HepG2 (cell line): ENCODE measurements at places on chromosomes 2 and 18. TPM values are rescaled to one million over a fixed set of nuclear protein-coding genes. Genes with fewer than 3 reads are reported as not detected.

DNA sequence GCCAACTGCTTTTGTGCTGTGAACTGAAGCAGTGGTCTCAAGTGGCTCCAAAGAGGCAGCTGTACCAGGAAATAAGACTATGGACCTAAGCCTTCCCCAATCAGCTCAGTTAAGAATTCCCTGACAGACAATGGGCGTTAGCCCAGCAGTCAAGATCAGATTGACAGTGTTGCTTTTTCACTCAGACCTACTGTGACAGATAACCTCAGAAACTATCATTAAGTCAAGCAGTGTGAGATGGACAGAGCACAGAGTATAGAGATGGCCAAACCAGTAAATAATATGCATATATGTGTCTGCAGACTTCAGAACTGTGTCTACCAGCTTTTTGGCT is 215.3 kb downstream of the ZFP36L2 start:
- H3K4me3 ChIP-seq: no peak overlapping the region
- H3K27ac ChIP-seq: no peak overlapping the region
- no peaks in the 10 kb centered on the region for H3K36me3 ChIP-seq
- DNase-seq: no peak
- no peaks in the 10 kb centered on the region for H3K27me3 ChIP-seq
- H3K4me1 ChIP-seq: peaks cover 56% of the 10 kb centered on the region

- no peak overlapping the region for H3K4me3 ChIP-seq
- no peaks in the 10 kb centered on the region for H3K4me1 ChIP-seq
- no peak overlapping the region for H3K27ac ChIP-seq
- no peaks in the 10 kb centered on the region for H3K27me3 ChIP-seq
Observed at GRCh38 chr2:167939514-167940345, 307.7 kb downstream of the STK39 start.

Gene CDK15
- not detected in 2 replicates for total RNA-seq

- H3K4me1 ChIP-seq: peaks cover 4% of the 10 kb centered on the region; the same call in 1 of the 2 replicates
- no peaks in the 10 kb centered on the region for H3K27me3 ChIP-seq
- H3K27ac ChIP-seq: no peak overlapping the region
- H3K36me3 ChIP-seq: peaks cover 36% of the 10 kb centered on the region
- DNase-seq: no peak
Observed at GRCh38 chr2:9408641-9409151, 14.6 kb downstream of the ITGB1BP1 start.

Gene RGPD8
- 12.8 and 18.7 TPM in 2 replicates for total RNA-seq

Gene TIMM21
- total RNA-seq: 55.6 and 62.3 TPM in 2 replicates

DNA sequence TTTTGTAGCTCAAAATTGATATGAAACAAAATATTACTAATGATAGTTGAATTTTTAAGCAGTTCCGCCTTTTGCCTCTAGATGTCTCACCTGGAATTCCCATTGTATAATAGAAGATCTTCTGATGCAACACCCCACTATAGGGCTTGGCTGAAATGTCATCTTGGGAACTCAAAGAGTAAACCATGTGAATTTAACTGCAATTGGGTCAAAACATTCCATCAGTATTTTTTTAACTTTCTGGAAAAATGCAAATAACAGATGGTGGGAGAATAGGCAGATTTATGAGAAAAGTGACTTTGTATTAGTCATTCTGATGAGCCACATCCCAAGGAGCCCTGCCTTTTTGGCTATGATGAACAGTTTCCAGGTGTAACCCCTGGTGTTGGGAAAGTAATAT is 489.9 kb downstream of the NYAP2 start:
- no peak overlapping the region for H3K4me3 ChIP-seq
- peaks cover 4% of the 10 kb centered on the region for H3K4me1 ChIP-seq
- H3K27ac ChIP-seq: no peak overlapping the region
- DNase-seq: peak; percentile 57
- no peaks in the 10 kb centered on the region for H3K36me3 ChIP-seq

Gene EVX2
- total RNA-seq: not detected in 2 replicates

GRCh38 chr2:14306268-14306861 is 326.2 kb upstream of the LRATD1 start:
- no peak overlapping the region for H3K27ac ChIP-seq
- no peaks in the 10 kb centered on the region for H3K27me3 ChIP-seq
- no peak for DNase-seq
- H3K36me3 ChIP-seq: no peaks in the 10 kb centered on the region
- H3K4me1 ChIP-seq: no peaks in the 10 kb centered on the region
- no peak overlapping the region for H3K4me3 ChIP-seq

GRCh38 chr2:217279140-217279539 is 419.3 kb upstream of the TNP1 start:
- no peak overlapping the region for H3K4me3 ChIP-seq
- H3K27ac ChIP-seq: no peak overlapping the region
- 0 out of 3 replicates have a peak, but pooled peaks cover 3% of the 10 kb centered on the region for H3K27me3 ChIP-seq
- H3K36me3 ChIP-seq: no peaks in the 10 kb centered on the region
- H3K4me1 ChIP-seq: no peaks in the 10 kb centered on the region

Gene SH3BP4
- 34.6 and 44.3 TPM in 2 replicates for total RNA-seq

DNA sequence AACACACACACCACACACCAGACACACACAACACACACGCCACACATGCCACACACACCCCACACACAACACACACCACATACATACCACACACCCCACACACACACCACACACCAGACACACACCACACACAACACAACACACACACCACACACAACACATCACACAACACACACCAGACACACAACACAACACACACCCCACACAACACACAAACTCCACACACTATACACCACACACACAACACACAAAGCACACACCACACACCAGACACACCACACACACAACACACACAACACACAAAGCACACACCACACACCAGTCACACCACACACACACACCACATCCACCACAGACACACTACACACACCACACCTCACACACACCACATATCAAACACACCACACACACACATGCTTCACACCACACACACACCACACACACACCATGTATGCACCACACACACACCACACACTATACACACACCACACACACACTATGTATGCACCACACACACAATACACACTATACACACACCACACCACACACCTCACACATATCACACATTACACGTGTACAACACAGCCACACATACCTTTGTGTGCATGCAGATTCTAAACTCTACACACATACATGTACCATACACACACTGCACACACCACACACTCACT is 72.2 kb downstream of the TMEM18 start:
- H3K27me3 ChIP-seq: peaks cover 74% of the 10 kb centered on the region
- no peaks in the 10 kb centered on the region for H3K4me1 ChIP-seq
- no peak overlapping the region for H3K27ac ChIP-seq
- H3K4me3 ChIP-seq: no peak overlapping the region

- no peaks in the 10 kb centered on the region for H3K27me3 ChIP-seq
- DNase-seq: no peak
- no peaks in the 10 kb centered on the region for H3K4me1 ChIP-seq
- no peaks in the 10 kb centered on the region for H3K36me3 ChIP-seq
- no peak overlapping the region for H3K27ac ChIP-seq
Observed at GRCh38 chr2:189147361-189147760, 32.2 kb downstream of the COL5A2 start.

Gene KCNK3
- total RNA-seq: not detected in 2 replicates

DNA sequence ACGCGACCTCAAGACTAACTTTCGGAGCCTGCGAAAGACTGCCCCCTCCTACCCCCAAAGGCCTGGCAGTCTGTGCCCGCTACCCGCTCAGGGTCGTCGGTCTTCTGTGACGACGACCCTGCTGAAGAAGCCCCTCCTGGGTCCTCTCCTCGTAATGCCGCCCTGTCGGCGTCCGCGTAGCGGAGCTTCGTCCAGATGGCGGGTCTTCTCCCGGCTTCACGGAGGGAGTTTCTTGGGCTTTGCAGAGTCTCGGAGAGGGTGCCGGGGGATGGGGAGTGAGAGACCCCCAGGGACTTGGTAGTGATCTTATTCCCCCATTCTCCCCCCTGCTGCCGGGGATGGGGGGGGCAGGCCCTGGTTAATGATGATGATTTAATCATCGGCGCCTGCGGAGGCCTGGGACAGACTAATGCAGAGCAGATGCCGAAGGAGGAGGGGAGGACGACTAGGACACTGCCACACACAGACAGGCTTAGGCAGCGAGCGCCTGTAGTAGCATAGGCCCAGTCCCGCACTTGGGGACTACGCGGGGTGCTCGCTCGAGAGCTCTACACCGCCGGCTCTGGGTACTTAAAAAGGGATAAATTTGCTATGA is 528 bp upstream of the PCGF1 start:
- H3K4me1 ChIP-seq: peaks cover 79% of the 10 kb centered on the region
- H3K4me3 ChIP-seq: peak overlapping the region; percentile 79
- DNase-seq: no peak
- H3K27ac ChIP-seq: peak overlapping the region; percentile 95

- H3K4me3 ChIP-seq: no peak overlapping the region
- H3K4me1 ChIP-seq: no peaks in the 10 kb centered on the region
- H3K27ac ChIP-seq: no peak overlapping the region
- no peaks in the 10 kb centered on the region for H3K27me3 ChIP-seq
- no peak for DNase-seq
- peaks cover 47% of the 10 kb centered on the region; the same call in 2 of the 3 replicates for H3K36me3 ChIP-seq
Observed at GRCh38 chr2:130160131-130160530, 15.2 kb upstream of the CCDC74B start.

DNA sequence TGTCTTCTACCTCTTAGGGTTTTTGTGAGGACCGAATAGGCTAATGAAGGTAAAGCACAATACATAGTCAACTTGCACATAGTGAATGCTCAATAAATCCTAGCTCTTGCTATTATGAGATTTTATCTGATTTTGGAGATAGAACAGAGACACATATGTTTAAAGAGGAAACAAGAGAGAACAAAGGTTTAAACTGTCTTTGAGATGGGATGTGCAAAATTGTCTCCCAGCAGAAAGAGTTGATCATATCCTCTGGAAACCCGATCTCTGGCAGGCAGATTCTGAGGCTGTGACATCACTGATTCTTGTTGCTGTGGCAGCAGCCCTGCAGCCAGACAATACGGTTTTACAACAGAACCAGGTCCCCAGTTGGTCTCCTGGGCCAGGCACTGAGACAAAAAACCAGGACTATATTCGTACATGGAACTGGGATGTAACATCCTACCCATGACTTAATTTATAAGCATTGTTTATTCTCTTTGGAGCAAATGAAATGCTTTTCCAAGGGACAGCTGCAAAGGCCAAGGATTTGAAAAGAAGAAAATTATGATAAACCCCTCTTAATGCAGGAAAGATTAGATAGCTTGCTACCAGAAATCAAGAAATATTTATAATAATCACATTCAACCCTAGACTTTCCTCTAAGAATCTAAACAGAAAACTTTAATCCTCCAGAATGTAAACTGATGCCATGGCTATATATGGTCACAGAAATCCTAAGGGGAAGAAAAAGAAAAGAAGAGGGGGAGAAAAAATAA is 80.2 kb downstream of the SLC8A1 start:
- H3K4me1 ChIP-seq: no peaks in the 10 kb centered on the region
- DNase-seq: no peak
- H3K27ac ChIP-seq: no peak overlapping the region
- H3K36me3 ChIP-seq: no peaks in the 10 kb centered on the region

Gene IL1F10
- not detected in 2 replicates for total RNA-seq

DNA sequence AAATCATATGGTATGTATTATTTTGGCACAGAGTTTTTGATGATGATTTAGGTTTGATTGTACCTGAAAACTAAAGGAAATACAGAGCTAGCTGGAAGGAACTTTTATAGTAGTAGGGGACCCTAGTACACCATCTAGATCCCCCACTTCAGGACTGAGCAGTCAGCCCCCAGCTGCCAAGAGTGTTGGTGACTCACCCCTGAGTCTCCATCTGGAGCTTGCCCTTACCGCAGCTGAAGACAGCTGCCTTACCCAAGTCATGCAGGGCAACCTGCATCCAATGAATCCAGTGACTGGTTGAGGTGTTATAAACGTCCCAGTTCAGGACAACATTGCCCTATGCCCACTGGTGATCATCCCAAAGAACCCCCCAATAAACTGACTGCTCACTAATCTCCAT is 15.3 kb downstream of the PMS1 start:
- no peak overlapping the region for H3K4me3 ChIP-seq
- H3K27ac ChIP-seq: no peak overlapping the region
- no peaks in the 10 kb centered on the region for H3K27me3 ChIP-seq
- no peaks in the 10 kb centered on the region for H3K4me1 ChIP-seq

Gene ADRA2B
- total RNA-seq: not detected in 2 replicates

DNA sequence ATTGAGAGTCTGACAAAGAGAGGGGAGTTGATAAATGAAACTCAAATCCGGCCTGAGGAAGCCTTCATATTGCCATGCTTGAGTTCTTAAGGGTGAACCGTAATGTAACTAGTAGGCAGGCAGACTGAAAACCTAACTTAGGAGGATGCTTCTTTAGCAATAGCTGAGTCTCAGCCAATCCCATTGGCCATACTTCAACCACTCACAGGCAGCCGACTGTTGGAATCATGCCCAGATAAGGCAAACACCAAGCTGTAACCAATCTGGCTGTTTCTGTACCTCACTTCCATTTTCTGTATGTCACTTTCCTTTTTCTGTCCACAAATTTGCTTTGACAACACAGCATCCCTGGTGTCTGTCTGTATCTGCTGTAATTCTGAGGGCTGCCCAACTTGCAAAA is 39.5 kb downstream of the TPRKB start:
- H3K27ac ChIP-seq: no peak overlapping the region
- DNase-seq: no peak
- H3K36me3 ChIP-seq: no peaks in the 10 kb centered on the region

Gene VWA3B
- not detected in 2 replicates for total RNA-seq

GRCh38 chr2:47011696-47012095 is 96.1 kb upstream of the MCFD2 start:
- no peak for DNase-seq
- H3K27ac ChIP-seq: no peak overlapping the region
- peaks cover 13% of the 10 kb centered on the region for H3K36me3 ChIP-seq
- H3K27me3 ChIP-seq: no peaks in the 10 kb centered on the region

- H3K4me1 ChIP-seq: no peaks in the 10 kb centered on the region
- H3K27me3 ChIP-seq: peaks cover 57% of the 10 kb centered on the region
- H3K27ac ChIP-seq: no peak overlapping the region
- H3K36me3 ChIP-seq: no peaks in the 10 kb centered on the region
- no peak overlapping the region for H3K4me3 ChIP-seq
Observed at GRCh38 chr2:451495-451894, 163.6 kb upstream of the ALKAL2 start.

DNA sequence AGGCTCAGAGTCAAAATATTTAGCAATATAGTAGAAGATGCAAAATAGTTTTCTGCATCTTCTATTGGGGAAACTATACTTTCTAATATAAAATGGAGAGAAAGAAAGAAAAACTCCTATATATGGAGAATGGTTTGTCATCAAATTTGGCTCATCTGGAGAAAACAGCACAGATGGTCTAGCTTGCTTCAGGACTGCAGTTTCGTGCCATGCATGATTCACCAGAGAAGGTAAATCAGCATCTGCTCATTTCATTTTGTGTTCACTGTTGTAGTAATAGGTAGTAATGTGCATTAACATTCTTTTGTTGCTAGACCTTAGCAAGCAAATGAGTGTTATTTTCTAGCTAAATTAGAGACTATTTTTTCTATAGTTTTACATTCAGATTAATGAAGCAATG is 179.0 kb downstream of the ASXL3 start:
- no peaks in the 10 kb centered on the region for H3K27me3 ChIP-seq
- no peaks in the 10 kb centered on the region for H3K4me1 ChIP-seq
- H3K4me3 ChIP-seq: no peak overlapping the region
- H3K27ac ChIP-seq: no peak overlapping the region
- H3K36me3 ChIP-seq: no peaks in the 10 kb centered on the region
- DNase-seq: no peak

GRCh38 chr2:98134172-98135005 is 47.4 kb downstream of the VWA3B start:
- no peak for DNase-seq
- no peak overlapping the region for H3K27ac ChIP-seq

- H3K4me3 ChIP-seq: 0 out of 2 replicates have a peak overlapping the region, but pooled peaks have one; percentile 35
- peaks cover 35% of the 10 kb centered on the region for H3K27me3 ChIP-seq
- H3K27ac ChIP-seq: no peak overlapping the region
- H3K36me3 ChIP-seq: no peaks in the 10 kb centered on the region
Observed at GRCh38 chr2:38037757-38038621, 38.0 kb downstream of the CYP1B1 start.
